ENCODE measurements at places on chromosomes 5 and 9. TPM values are rescaled to one million over a fixed set of nuclear protein-coding genes. Genes with fewer than 3 reads are reported as not detected.
A peak's percentile ranks its signal among the peaks of the same experiment; 100 is the strongest.

DNA sequence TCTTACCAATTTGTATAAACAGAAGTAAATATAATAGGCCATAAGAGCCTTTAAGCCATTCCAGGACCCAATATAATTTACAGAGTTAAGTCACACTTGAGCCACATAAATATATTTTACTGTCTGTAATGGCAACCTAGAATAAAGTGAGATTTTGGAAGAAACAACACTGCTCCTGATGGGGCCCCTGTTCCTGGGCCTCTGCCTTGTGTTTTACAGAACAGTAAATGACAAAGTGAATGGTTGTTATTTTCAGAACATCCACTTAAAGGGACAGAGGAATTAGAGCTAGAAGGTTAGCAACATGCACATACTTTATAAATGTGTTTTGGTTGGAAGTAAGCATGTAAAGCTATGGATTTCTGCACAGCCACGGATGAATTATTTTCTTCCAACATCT is 3.6 kb downstream of the PTGER4 start:
- H3K36me3 ChIP-seq = peaks cover 17% of the 10 kb centered on the region
- H3K4me3 ChIP-seq = peak overlapping the region; percentile 97
- no peaks in the 10 kb centered on the region for H3K27me3 ChIP-seq
- peak overlapping the region; percentile 98 for H3K27ac ChIP-seq
- H3K4me1 ChIP-seq = peaks cover 63% of the 10 kb centered on the region
- no peak for DNase-seq

GRCh38 chr5:123528065-123528464 is 16.1 kb downstream of the CSNK1G3 start:
- H3K27me3 ChIP-seq = no peaks in the 10 kb centered on the region
- no peak overlapping the region for H3K27ac ChIP-seq
- H3K36me3 ChIP-seq = no peaks in the 10 kb centered on the region

- H3K36me3 ChIP-seq = no peaks in the 10 kb centered on the region
- H3K4me1 ChIP-seq = peaks cover 8% of the 10 kb centered on the region
- no peak overlapping the region for H3K4me3 ChIP-seq
- no peak overlapping the region for H3K27ac ChIP-seq
- DNase-seq = no peak
- no peaks in the 10 kb centered on the region for H3K27me3 ChIP-seq
Observed at GRCh38 chr5:174427304-174427703, 297.1 kb upstream of the MSX2 start.

DNA sequence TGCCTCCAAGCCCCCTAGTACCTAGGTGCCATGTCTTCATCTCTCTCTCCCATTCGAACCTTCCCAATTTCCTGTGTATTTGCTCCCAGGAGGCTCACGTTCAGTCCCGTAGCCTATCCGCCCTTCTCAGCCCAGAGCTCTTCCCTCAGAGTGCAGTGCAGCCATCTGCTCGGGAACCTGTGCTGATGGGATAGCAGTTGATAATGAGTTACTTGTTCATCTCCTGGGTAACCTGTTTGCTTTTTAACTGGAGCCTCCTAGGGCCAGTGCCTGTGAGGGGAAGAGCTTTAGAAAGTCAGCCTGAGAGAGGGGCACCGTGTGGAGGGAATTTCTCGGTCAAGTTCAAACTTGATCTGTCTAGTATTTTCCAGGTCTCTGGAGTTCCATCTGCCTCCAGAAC is 229.8 kb upstream of the IL12B start:
- no peak for DNase-seq
- H3K36me3 ChIP-seq = no peaks in the 10 kb centered on the region
- H3K27me3 ChIP-seq = peaks cover 35% of the 10 kb centered on the region
- H3K27ac ChIP-seq = no peak overlapping the region

Gene ARHGEF28
- total RNA-seq = 0.05 TPM

Gene GDA
- total RNA-seq = not detected

DNA sequence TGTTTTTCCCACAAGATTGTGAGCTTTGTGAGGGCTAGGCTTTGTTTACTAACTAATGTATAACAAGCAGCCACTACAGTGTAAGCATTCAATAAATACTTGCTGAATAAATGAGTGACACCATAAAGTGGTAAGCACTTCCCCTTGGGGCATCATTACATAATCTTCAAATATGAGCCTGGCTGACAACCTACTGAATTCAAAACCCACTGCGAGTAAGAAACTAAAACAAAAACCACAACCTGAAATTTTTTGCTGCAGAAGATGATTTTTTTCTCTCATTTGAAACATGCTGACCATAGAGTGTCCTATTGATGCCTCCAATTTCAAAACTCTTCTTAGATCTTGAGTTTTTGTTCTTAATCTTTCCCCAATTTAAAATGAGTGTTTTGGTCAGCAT is 331.3 kb upstream of the CCNG1 start:
- no peaks in the 10 kb centered on the region for H3K4me1 ChIP-seq
- H3K27ac ChIP-seq = no peak overlapping the region
- H3K27me3 ChIP-seq = no peaks in the 10 kb centered on the region
- H3K36me3 ChIP-seq = no peaks in the 10 kb centered on the region

DNA sequence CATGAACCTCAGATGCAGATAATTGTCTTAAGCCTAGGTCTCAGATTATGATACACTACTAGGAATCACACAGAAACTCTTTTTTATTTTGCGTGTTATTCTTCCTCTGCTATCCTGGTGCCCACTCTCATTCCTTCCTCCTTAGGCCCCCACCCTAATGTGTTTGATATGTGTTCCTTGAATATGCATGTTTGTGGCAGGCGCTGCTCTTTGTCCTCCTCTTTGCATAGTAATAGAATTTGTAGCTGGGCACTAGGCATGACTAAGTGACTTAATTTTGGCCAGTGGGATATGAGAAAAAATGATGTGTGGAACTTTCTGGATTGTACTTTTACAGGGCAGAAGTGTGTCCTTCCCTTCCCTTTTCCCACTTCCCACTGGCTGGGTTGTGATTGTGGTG is 345.1 kb downstream of the RAB3C start:
- peaks cover 5% of the 10 kb centered on the region for H3K36me3 ChIP-seq
- H3K4me1 ChIP-seq = peaks cover 3% of the 10 kb centered on the region
- H3K27ac ChIP-seq = no peak overlapping the region

- H3K4me3 ChIP-seq = no peak overlapping the region
- no peak for DNase-seq
- peaks cover 5% of the 10 kb centered on the region for H3K36me3 ChIP-seq
- no peak overlapping the region for H3K27ac ChIP-seq
Observed at GRCh38 chr5:131991593-131992324, 19.7 kb downstream of the ACSL6 start.

Gene ZFP37
- 1.5 TPM for total RNA-seq

GRCh38 chr9:136977649-136978072 is 357 bp downstream of the PTGDS start:
- H3K27me3 ChIP-seq = no peaks in the 10 kb centered on the region
- H3K27ac ChIP-seq = no peak overlapping the region
- no peak for DNase-seq
- peak overlapping the region; percentile 86 for H3K4me3 ChIP-seq
- peaks cover 24% of the 10 kb centered on the region for H3K4me1 ChIP-seq

- no peak for DNase-seq
- no peak overlapping the region for H3K4me3 ChIP-seq
- no peak overlapping the region for H3K27ac ChIP-seq
- H3K4me1 ChIP-seq = peaks cover 6% of the 10 kb centered on the region
- H3K27me3 ChIP-seq = peaks cover 59% of the 10 kb centered on the region
Observed at GRCh38 chr5:73799401-73799972, 173.5 kb downstream of the ARHGEF28 start.

Gene NACC2
- total RNA-seq = 5.8 TPM

GRCh38 chr5:22372376-22372775 is 480.8 kb downstream of the CDH12 start:
- H3K4me1 ChIP-seq = no peaks in the 10 kb centered on the region
- no peak for DNase-seq
- no peak overlapping the region for H3K27ac ChIP-seq
- no peak overlapping the region for H3K4me3 ChIP-seq
- H3K36me3 ChIP-seq = no peaks in the 10 kb centered on the region

Gene IL31RA
- total RNA-seq = not detected

Gene TRPM6
- 0.26 TPM for total RNA-seq

DNA sequence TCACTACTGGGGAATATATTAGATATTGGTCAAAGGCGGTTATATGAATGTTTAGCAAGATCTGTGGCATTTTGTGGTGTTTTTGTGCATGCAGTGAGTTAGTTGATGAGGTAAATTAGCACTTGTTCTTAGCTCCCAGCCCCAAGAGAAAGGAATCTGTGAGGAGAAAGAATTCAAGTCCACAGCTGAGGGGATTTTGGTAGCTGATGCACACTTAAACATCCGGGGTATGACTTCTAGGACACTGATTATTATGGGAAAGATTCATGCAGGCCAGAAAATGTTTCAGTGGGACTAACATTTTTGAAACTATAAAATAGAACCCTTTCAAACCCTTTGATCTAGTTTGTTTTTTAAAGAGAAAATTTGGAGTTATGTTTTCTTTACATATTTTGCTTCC is 118.2 kb upstream of the RPS23 start:
- no peak for DNase-seq
- H3K4me1 ChIP-seq = peaks cover 2% of the 10 kb centered on the region
- H3K4me3 ChIP-seq = no peak overlapping the region
- peaks cover 2% of the 10 kb centered on the region for H3K36me3 ChIP-seq

- no peak overlapping the region for H3K27ac ChIP-seq
- no peak for DNase-seq
- peaks cover 23% of the 10 kb centered on the region for H3K27me3 ChIP-seq
- no peaks in the 10 kb centered on the region for H3K36me3 ChIP-seq
Observed at GRCh38 chr5:3105172-3105571, 353.7 kb upstream of the IRX2 start.

Gene IL33
- not detected for total RNA-seq

DNA sequence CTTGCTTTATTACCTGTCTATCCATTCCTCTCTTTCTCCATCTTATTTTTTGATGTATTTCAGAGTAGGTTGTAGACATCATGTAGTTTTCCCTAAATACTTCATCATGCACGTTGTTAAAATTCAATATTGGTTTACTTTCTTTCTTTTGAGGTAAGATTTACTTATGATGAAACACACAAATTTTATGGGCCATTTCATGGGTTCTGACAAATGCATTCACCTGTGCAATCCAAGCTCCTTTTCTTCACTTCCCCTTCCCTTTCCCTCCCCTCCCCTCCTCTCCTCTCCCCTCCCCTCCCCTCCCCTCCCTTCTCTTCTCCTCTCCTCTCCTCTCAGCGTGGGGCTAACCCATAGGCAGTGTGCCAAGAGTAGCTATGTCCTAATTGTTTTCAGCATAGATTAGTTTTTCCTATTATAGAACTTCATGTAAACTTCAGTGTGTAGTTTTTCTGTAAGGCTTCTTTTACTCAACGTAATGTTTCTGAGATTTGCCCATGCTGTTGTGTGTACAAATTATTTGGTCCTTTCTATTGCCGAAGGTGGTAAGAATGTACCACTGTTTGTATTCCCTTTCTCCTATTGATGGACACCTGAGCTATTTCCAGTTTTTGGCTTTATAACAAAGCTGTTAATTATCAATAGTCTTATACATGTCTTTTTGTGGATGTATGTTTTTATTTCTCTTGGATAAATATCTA is 92.9 kb upstream of the CLINT1 start:
- H3K27me3 ChIP-seq = peaks cover 30% of the 10 kb centered on the region
- H3K36me3 ChIP-seq = peaks cover 2% of the 10 kb centered on the region
- peaks cover 5% of the 10 kb centered on the region for H3K4me1 ChIP-seq

DNA sequence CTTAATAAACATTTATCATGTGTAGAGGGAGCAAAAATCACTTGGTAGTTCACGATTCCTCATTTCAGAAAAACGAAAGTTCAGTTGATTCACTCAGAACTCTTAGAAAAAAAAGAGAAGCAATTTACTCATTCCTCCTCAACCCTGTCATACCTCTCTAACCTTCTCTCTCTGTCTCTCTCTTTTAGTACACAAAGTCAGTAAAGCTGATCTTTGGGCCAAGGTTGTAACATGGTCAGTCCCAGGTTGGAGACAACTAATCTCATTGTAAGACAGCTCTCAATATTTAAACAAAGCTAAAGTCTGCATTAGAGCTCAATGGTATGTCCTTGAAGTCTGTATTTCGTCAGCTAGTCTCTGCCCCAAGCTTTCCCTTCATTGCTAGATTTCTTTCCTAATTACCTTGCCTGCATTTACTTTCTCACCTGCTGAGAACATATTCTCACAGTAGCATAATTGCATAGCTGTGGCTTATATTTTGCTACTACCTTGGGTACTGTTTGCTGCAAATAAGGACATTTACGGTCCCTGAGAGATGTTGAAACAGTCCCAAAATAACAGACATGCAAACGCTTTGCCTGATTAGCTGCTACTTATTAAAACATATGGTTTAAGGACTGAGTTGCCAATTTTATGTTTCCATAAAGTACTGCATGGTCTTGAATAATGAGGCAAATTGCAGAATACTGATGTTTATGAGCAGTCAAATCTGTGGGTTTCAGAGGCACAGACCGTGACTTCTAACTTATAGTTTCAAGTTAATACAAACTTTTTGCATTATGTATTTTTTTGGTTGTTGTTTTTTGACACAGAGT is 138.3 kb downstream of the GPBP1 start:
- H3K27ac ChIP-seq = no peak overlapping the region
- peaks cover 19% of the 10 kb centered on the region for H3K27me3 ChIP-seq
- DNase-seq = no peak
- H3K4me1 ChIP-seq = peaks cover 3% of the 10 kb centered on the region
- no peaks in the 10 kb centered on the region for H3K36me3 ChIP-seq

- no peak for DNase-seq
- H3K27me3 ChIP-seq = peaks cover 5% of the 10 kb centered on the region
Observed at GRCh38 chr9:109811876-109812275, 31.9 kb downstream of the PALM2AKAP2 start.

GRCh38 chr9:77271023-77271690 is 93.8 kb downstream of the VPS13A start:
- no peak for DNase-seq
- H3K4me1 ChIP-seq = peaks cover 2% of the 10 kb centered on the region
- peaks cover 6% of the 10 kb centered on the region for H3K36me3 ChIP-seq

Gene KDM4C
- total RNA-seq = 97.7 TPM

Gene LPCAT1
- 24.8 TPM for total RNA-seq

- no peak overlapping the region for H3K27ac ChIP-seq
- H3K27me3 ChIP-seq = peaks cover 79% of the 10 kb centered on the region
- H3K4me1 ChIP-seq = peaks cover 5% of the 10 kb centered on the region
Observed at GRCh38 chr5:1897386-1897785, 14.7 kb upstream of the IRX4 start.

- no peak overlapping the region for H3K4me3 ChIP-seq
- no peaks in the 10 kb centered on the region for H3K27me3 ChIP-seq
- H3K4me1 ChIP-seq = peaks cover 2% of the 10 kb centered on the region
- DNase-seq = no peak
- H3K36me3 ChIP-seq = no peaks in the 10 kb centered on the region
- peak overlapping the region; percentile 62 for H3K27ac ChIP-seq
Observed at GRCh38 chr9:136352682-136353081, 10.9 kb downstream of the DNLZ start.

Measured in T-helper 17 cell (primary cell).